Hematopoietic multipotent progenitor cell treated with erythropoietin and hydrocortisone succinate and interleukin-3 and kit ligand, for 4 days (in vitro differentiated cells): ENCODE measurements at places on chromosomes 7 and 10.

DNA sequence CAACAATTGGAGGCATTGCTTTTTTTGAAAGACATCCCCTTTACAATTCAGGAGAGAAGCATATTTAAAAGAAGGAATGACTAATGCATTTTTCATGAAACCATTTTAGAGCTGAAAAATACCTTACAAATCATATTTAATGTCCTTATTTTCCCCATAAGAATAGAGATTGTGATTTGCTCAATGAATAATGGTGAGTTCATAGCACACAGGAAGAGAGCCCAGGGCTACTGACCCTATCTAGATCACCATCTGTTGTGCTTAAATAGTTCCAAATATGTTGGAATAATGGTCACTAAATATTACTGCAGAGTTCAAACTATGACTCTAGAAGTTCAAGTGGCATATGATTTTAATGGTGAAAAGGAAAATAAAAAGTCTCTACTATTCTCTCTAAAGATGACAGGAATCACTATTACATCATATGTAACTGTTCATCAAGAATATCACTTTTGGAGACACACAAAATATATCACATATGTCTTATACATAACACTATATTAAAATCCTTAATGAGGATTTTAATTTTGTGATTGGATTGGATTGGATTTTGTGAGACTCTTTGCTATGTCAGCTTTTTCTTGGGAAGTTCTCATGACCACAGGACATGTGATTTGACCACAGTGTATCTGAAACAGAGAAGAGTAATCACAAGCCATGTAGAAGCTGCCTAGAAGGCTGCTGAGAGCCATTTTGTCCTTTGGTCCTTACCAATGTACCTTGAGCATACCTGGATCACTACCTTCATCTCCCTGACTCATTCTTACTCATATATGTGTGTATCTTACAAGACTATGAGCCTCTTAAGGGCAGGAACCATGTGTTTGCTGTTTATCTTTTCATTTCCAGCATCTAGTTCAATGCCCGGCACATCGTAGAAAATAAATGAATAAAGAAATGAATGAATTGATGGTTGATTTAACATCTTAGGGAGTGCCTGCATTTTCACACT is 26.4 kb downstream of the SLC16A9 start:
- peak; percentile 13 for DNase-seq

DNA sequence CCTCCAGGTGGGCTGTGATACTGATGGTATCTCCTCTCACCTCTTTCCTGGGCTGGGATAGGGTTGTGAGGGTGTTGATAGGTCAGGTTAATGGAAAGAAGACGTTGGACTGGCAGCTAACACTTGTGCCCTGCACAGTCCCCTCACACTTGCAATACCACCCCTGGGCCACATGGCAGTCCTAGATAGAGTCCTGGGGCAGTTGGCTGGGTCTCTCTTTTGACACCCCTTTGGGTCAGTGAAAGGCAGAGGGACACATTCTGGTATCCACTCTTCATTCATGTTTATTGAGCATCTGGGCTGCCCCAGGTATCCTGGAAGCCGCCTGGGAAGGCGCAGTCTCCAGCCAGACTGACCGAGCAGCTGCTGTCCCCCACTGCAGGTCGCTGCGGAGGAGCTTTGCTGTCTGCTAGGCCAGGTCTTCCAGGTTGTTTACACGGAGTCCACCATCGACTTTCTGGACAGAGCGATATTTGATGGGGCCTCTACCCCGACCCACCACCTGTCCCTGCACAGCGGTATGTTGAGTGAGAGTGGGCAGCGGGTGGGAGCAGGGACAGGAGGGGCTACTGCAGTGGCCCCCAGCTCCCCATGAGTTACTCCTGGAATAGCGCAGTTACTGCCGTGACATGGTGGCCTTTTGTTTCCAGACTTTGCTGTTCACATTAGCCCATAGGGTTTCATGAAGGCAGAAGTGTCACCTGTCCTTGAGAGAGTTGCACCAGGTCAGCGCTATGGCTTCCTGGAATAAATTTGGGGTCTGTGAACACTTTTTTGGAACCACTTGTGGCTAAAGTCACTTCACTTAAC is 19.1 kb downstream of the NACAD start:
- DNase-seq: peak; percentile 27

DNA sequence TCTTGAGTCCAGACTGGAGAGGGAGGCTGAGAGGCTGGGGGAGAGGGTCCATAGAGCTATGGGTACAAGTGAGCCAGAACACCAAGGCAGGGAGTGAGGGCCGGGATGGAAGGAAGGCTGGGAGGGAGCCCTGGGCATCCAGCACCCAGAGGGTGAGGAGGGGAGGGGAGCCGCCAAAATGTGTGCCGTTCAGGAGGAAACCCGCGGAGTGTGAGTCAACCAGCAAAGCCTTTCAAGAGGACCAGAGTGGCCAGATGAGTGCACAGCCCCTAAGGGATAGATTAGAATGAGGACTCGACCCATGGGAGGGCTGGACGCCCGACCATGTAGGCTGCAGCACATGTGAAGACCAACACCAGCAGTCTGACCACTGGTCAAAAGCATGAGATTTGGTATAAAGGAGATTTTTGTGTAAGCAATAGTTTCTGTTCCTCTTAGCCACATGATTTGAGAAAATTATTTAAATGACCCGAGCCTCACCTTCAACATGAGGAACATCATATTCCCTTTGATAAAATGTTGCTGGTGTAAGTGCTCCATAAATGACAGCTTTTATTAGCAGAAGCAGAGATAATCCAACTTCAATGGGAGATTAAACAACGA is 179.7 kb upstream of the GRB10 start:
- peak; percentile 9 for DNase-seq

DNA sequence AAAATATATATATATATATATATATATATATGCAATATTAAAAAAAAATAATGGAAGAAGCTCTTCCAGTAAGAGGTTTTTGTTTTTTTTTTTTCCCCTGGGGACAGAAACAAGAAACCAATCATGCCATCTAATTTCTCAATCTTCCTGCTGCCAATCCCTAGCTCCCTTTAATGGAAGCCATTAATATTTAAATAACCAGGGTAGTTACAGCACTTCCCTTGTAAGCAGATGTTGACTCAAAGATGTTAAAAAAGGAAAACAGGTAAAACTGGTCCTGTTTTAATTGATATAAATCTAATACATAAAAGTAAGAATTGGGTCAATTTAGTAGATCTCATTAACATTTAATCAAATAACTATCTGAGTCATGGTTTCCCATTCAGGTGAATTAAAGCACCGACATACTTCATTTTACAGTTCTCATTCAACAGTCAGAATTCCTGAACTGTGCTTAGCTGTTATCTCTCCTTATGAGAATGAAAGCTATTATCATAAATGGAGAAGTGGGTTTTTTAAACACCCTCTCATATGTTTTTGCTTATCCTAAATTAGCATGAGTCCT is 22.6 kb downstream of the CPVL start:
- no peak for DNase-seq

GRCh38 chr7:2116448-2116810 is 116.3 kb downstream of the MAD1L1 start:
- DNase-seq: no peak

GRCh38 chr7:96508371-96508770 is 186.5 kb upstream of the SLC25A13 start:
- DNase-seq: peak; percentile 31

GRCh38 chr10:127279334-127279774 is 83.0 kb upstream of the INSYN2A start:
- DNase-seq: no peak

DNA sequence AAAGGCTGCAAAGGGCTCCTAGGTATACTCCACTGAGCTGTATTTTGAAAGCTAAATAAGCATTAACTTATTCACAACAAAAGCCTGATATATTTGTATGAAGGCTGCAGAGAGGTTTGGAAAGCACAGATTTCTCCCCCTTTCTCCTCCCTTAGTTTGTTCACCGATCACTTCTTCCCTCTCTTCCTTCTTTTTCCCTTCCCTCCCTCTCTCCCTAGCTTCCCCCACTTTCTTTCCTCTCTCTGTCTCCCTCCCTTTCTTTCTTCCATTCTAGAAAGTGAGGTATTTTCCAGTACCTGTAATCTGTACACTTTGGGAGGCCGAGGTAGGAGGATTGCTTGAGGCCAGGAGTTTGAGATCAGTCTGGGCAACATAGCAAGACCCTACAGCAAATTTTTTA is 62.1 kb downstream of the HHEX start:
- no peak for DNase-seq

DNA sequence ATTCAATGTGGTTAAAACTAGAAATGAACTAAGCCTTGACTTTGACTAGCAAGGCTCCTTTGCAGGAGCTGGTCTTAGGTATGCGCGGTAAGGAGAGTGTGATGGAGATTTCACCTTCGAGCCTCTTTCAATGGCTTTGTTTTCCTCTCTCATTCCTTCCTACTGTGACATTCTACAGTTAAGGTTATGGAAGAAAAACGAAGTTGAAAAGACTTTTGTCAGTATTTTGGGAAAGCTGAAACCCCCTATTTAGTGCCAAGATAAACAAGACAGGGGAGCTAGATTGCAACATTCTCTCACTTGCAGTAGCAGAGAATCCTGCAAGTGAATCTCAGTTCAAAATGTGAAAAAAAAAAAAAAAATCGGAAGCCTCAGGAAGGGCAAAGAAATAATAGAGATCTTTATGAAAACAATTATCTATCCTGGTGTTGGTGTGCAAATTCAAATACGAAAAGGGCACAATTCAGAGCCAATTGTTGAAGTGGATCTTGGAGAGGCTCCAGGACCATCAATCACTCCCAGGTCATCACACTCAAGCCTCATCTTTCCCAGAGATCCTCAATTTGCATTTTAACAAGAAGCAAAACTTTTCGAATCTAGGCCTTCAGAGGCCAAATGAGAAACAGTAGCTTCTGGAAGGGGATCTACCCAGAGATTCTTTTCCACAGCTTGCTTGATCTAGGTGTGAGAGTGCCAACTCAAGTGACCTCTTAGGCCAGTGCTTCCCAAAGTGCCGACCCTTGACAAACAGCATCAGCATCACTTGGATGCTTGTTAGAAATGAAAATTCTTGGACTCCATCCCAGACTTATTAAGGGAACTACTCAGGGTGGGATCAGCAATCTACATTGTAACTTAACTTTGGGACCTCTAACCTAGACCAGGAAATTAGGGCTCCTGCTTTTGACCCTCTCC is 163.8 kb downstream of the INHBA start:
- DNase-seq: no peak

DNA sequence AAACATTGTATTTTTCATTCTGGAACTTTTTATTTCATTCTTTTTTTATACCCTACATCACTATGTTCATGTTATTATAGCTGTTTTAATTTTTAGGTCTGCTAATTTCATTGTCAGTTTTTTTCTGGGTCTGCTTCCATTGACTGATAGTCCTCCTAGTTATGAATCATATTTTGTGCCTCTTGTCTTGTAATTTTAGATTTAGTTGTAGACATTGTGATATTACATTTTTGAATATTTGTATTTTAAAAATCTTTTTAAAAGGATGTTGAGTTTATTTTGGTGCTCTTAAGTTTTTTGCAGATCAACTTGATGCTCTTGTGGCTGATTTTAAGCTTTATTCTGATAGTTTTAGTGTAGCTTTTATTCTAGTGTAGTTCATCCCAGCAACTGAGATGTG is 57.6 kb downstream of the BTRC start:
- DNase-seq: no peak

DNA sequence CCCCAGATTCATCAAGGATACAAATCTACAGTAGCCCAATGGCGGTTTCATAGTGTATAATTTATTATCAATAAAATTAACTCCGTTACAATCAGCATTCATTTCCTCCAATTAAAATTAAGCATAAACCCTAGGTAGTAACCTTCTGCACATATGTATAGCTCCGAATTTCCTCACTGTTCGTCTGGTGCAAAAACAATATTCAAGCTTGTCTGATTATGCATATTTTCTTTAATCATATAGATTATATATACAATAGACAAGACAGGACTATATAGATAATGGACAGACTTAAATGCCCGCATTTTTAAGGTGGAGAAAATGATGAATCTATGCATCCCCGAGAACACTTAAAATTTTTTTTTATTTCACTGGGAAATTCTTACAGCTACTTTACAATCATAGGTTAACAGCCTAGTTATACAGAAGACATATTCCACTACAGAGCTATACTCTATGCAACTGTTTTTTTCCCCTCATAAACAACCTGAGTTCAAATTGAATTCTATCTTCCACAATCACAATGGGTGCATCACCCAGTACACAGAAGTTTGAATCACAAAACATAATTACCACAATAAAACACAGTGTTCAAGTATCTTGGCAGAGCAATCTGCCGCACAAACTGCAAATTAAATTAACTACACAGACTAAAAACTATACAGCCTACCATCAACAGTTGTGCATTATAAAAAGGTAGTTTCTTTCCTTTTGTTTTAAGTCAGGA is 2.6 kb downstream of the HOXA9 start:
- no peak for DNase-seq

DNA sequence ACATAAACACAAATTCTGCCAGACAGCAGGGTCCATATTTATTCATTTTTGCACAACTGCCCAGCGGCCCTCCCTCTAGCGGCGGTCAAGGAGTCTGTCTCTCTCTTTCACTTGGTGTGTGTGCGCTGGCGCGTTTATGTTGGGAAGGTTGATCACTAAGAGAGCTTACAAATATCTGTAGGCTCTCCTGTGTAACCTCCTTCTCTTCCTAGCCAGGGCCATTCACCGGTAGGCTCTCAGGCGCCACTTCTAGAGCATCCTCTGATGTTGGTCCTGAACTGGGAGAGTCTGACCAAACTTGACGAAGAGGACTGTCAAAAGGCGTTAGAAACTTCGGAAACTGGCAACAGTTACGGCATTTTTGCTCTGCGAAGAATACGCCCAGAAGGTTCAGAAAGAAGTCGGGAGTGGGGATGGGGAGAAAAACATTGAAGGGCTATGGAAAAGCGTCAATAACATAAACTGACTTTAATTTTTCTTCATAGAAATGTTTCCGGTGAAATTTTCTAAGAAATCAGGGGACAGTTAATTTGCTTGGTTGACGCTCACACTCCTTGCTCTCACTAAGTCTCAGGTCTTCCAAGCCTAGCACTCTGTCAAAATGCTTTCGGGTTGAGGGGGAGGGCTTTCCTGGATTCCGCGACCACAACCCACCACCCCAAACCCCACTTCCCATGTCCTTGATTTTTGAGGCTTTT is 731.1 kb downstream of the ZWINT start:
- DNase-seq: peak; percentile 70

- DNase-seq: no peak
Measured at GRCh38 chr10:114815791-114816190, 5.8 kb upstream of the FHIP2A start.

DNA sequence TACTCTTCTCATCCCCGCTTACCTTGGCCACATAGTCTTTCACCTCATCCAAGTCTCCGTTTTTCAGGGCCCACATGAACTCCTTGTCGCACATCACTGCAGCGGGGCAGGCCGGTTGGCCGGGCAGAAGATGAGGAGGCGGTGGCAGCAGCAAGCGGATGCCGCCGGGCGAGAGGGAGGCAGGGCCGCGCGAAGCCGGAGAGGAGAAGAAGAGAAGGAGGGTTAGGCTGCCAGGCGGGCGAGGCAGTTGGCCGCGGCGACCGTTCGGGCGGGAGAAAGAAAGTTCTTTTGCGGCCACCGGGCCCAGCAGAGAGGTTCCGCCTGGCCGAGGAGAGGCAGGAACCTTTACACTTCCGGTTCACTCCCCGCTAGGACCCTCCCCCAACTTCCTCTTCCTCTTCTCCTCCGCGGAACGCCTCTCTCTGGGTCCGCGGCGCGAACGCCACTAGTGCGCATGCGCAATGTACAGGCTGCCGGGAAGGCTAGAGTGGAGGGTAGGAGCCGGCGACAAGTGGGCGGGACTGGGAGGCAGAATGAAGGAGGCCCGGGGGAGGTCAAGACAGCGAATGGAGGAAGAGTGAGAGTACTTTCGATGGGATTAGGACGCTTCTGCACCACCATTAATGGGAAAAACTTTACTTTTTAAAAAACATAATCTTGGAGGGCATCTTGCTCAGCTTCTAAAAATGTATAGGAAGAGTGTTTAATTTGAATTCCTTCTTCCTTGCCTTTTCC is at the start of gene MTPN:
Gene MTPN (minus strand): TSS at position 353 of the 735 bp plus-strand sequence. CDS start 259 bp downstream, at position 94.
- peak; percentile 99 for DNase-seq
